ENCODE measurements at places on chromosomes 3 and 15. TPM values are rescaled to one million over a fixed set of nuclear protein-coding genes. Genes with fewer than 3 reads are reported as not detected.

Gene INSYN1
- total RNA-seq: 1.2 TPM

Gene NRG4
- total RNA-seq: not detected

Gene A4GNT
- not detected for total RNA-seq

Gene NEK11
- total RNA-seq: 15.3 TPM

Gene SHC4
- total RNA-seq: 2.2 TPM

Gene ANKRD63
- not detected for total RNA-seq

Gene STXBP5L
- total RNA-seq: 0.16 TPM

Gene KNG1
- not detected for total RNA-seq

Gene MNS1
- 7.0 TPM for total RNA-seq

Gene MINAR1
- total RNA-seq: 0.98 TPM

Gene TMC3
- under 0.01 TPM for total RNA-seq

Gene IGSF10
- total RNA-seq: 8.0 TPM

Gene RFTN1
- total RNA-seq: 47.7 TPM

Gene ACTRT3
- total RNA-seq: 4.3 TPM

Gene ATRIP
- 14.5 TPM for total RNA-seq

Gene SLC22A14
- not detected for total RNA-seq

Gene GOLGA8T
- not detected for total RNA-seq

Gene SERINC4
- total RNA-seq: not detected

Gene WDR72
- not detected for total RNA-seq

Gene GOLGA6A
- total RNA-seq: not detected

Gene CFAP100
- total RNA-seq: not detected

Gene CYP19A1
- 3.1 TPM for total RNA-seq

Gene SLC28A1
- not detected for total RNA-seq

Gene CMTM7
- 10.1 TPM for total RNA-seq

Gene LYZL4
- not detected for total RNA-seq

Gene TMEM108
- total RNA-seq: not detected

Gene SOX2
- total RNA-seq: not detected

Gene FAM81A
- total RNA-seq: 2.6 TPM

Gene ZNF774
- total RNA-seq: 2.3 TPM

Gene FETUB
- total RNA-seq: not detected

Gene TOPBP1
- total RNA-seq: 60.3 TPM

Gene TUSC7
- not detected for total RNA-seq

Gene SST
- not detected for total RNA-seq

Gene MYZAP
- total RNA-seq: not detected

Data from fibroblast of the aortic adventitia (primary cell).